ENCODE measurements at places on chromosomes 1 and 21. TPM values are rescaled to one million over a fixed set of nuclear protein-coding genes. Genes with fewer than 3 reads are reported as not detected.

GRCh38 chr1:3729594-3730542 lies 22.4 kb upstream of the CCDC27 start:
- DNase-seq = no peak

- no peak for DNase-seq
These were observed 97.5 kb downstream of the PDE9A start for GRCh38 chr21:42750737-42751530.

FOXJ3 gene
- total RNA-seq = 22.6 TPM

DNA sequence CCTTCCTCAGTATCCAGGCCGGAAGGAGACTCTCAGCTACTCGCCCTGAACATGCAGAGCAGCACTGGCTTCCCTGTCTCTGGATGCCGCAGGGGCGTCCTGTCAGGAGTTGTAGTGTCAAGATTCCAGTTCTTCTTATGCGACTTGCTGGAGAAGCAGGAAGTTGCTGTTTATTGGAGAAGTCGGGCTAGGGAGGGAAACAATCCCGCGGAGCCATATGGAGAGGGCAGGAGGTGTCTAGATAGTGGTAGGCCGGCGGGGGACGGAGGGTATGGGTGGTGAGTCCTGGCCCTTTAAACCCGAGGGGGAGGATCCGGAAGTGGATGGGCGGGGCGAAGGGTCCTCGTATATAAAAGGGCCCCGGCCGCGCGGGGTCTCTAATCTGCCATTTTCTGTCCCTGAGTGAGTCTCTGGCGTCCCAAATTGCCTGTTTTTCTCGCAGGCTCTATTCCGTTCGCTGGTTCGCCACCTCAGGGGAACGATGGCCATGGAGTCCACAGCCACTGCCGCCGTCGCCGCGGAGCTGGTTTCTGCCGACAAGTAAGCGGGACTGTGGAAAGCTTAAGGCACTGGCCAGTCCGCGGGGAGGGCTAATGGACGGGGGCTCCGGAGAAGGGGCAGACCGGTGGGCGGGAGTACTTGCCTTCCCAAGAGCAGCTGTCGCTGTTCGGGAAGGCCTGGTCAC lies at the start of gene NASP:
TSS of gene NASP (plus strand) at position 376 of the 685 bp plus-strand sequence. CDS start at position 482, 106 bp downstream.
- DNase-seq = peak; percentile 89

DNA sequence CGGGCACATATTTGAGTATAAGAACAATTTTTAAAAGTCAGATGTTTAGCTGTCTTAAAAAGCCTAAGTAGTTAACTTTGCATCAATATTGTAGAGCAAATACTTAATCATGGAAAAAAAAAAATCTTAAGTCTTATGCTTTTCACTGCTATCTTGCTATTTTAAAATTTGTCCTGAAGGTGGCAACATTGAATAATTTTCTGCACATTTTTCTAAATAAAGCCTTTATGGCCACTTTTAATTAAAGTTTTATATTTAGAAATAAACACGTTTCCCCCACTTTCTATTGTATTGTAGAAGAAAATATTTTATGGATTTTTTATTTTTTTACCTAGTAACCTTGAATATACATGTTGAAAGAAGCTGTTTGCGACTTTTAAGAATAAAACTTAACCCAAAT lies 198.8 kb downstream of the AMY1C start:
- no peak for DNase-seq

SAMD13 gene
- 2.5 TPM for total RNA-seq

GRCh38 chr1:29849038-29849750 lies 612.9 kb downstream of the PTPRU start:
- peak; percentile 14 for DNase-seq
